ENCODE measurements at places on chromosomes 5 and 9.

DNA sequence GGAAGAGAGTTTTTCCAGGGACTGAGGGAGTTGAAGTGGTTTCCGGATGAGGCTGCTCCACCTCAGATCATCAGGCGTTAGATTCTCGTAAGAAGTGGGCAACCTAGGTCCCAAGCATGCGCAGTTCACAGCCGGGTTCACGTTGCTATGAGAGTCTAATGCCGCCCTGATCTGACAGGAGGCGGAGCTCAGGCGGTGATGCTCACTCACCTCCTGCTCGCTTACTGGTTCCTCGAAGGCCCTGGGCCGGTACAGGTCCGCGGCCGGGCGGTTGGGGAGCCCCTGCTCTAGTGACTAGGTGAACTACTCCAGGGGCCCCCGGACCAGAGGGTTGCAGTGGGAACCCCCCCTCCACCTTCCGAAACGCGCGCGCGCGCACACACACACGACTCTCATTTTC lies 997 bp upstream of the RNF130 start:
- DNase-seq = no peak

DNA sequence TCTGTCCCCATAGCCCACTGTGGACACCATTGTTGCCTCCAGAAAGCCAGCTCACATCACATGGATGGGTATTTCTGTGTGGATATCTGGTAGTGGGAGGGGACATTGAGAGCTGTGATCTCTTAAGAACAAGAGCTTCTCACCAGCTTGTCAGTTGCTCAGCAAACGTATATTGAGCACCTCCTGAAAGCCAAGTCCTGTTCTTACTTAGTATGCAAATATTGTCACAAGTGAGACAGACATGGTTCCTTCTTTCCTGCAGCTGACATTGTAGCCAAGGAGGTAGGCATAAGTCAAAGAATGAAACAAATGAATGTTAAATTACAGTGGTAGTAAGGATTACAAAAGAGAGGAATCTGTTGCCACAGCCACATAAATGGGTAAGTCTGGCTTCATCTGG lies 3.8 kb downstream of the TCOF1 start:
- DNase-seq = no peak

GRCh38 chr9:81685763-81686613 lies 3.4 kb downstream of the TLE1 start:
- DNase-seq = no peak

- DNase-seq = no peak
Measured at GRCh38 chr9:136544548-136544963, 1.3 kb downstream of the NOTCH1 start.

DNA sequence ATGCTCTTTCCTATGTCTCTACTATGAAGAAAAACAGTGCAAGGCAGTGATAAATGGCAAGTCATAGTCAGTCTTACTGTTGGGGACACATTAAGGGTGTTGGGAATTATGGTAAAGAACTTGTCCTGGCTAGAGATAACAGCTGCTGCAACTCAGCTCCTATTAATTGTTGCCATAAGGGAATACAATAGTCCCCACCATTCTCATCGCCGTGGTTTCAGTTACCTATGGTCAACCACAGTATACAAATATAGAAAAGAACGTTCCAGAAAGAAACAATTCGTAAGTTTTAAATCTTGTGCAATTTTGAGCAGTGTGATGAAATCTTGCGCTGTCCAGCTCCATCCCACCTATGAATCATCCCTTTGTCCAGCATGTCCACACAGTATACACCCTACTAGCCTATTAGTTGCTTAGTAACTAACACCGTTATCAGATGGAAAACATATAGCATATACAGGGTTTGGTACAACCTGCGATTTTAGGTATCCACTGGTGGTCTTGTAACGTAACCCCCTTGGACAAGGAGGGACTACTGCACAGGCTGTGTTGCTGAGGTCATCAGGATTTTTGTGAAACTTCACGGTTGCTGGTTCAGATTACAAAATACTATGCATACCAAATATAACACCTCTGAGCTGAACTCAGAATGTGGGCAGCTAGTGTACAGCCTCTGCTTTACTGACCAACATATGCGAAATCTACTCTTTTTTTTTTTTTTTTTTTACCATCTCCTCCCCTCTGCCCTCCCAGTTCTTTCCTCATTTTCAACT lies 53.5 kb downstream of the ZFR start:
- DNase-seq = no peak

GRCh38 chr5:115602591-115603125 lies 379 bp upstream of the TICAM2 start:
- no peak for DNase-seq

DNA sequence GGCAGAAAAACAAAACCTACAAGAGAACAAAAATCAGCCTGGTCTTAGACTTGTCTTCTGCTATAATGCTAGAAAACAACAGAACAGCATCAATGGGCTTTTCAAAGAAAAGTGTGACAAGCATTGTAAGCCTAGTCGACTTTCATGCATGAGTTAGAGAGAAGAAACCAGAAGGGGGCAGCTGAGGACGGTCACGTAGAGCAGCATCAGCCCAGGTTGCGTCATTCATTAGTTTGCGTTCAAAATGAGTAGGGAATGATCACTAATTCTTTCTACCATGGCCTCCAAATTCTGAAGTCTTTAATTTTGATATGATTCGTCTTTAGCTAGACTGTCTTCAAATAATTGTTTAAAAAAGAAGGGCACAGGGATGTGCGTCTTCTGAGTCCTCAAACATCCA lies 4.7 kb upstream of the ISCA1 start:
- no peak for DNase-seq

DNA sequence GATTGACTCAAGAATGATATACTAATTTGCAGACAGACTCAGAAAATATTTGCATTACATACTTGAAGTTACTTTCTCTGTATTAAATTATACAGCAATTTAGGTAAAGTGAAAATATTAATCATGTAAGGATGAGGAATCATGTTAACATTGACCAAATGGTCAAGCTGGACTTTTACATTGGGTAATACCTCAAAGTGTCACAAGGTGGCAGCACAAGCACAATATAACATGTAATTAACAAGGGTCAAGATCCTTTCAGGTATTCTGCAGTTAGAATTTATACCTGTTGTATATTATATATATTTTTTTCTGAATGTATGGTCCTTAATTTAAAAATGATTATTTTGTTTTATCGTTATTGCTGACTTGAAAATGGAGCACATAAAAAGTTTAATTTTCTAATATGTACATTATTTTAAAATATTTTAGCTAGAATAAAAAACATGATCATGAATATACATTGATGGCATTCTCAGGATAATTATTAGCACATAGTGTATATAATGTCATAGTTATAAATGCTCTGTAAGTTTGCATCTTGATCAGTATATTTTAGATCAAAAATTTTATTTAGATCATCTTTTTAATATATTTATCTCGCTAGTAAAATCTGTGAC lies 8.6 kb downstream of the HAPLN1 start:
- no peak for DNase-seq

- no peak for DNase-seq
Measured at GRCh38 chr9:37559125-37559524, 17.1 kb downstream of the FBXO10 start.

DNA sequence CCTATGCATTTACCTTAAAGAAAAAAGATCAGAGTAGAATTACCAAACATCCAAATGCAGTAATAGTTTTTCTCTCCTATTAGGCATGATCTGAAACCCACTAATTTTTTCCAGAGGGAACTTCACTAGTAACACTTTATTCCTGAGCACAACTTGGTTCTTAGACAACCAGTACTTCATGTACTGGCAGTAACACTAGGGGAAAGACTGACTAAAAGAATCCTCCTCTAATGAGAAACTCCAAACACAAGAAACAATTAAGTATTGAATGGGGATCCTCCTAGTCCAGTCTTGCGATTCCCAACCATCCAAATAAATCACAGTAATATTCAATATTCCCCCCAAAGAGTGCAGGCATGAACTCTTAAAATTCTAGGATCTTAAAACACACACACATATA lies 48.9 kb downstream of the ZNF608 start:
- DNase-seq = no peak

DNA sequence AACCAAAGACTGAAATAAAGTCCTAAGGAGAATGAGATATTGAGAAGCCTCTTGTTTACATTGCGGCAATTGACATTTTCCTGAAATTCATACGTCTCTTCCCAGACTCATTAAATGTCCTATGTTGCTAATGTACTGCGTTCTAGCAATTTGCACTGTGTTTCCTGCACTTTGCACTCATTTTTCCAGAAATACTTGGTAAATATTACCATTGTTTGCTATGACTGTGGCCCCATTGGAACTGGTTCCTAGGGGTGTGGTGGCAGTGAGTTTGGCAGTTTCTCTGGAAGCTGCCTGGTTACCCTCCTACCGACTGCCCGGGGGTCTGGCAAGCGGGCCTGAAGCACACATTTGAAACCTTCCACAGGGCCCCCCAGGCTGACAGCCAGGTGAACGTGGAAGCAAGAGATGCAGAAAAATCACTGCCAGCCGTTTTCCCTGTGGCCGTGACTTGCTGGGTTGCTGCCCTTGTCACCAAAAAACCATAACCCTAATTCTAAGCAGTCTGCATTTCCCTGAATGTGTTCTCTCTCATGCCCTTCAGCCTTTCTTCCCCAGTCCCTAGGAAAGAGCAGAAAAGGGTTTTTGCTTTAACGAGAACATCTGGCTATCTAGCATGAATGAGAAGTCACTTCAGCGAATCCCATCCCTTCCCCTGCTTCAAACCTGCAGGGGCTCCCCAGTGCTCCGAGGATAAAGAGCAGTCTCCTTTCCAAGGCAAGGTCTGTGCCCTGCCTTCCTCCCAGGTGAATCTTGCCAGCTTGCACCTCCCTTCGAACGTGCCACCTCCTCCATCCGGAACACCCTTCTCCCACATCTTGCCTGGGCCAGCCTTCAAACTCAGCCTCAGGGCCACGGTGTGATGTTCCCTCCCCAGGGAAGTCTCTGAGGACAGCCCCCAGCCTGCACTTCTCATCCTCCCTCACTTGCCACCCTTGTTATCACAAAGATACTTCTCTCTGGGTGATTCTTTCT lies 84.2 kb downstream of the AK8 start:
- DNase-seq = no peak

DNA sequence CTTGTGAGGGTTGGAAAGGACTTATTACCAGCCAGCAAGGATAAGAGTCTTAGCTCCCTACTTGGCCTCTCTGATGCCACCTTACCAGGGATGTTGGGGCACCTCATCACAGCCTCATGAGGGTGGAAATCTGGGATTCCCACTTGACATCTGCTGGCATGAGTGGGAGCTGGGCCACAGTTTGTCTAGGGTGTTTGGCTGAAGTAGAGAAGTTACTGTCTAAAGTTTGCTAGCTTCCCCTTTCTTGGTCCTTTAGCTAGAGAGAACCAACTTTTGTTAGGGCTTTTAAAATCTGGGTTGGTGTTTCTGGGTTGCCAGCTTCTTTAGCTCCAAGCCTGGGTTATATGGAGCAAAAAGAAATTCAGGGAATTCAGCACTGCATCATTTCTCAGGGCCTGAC lies 57.5 kb upstream of the GNA14 start:
- DNase-seq = no peak

DNA sequence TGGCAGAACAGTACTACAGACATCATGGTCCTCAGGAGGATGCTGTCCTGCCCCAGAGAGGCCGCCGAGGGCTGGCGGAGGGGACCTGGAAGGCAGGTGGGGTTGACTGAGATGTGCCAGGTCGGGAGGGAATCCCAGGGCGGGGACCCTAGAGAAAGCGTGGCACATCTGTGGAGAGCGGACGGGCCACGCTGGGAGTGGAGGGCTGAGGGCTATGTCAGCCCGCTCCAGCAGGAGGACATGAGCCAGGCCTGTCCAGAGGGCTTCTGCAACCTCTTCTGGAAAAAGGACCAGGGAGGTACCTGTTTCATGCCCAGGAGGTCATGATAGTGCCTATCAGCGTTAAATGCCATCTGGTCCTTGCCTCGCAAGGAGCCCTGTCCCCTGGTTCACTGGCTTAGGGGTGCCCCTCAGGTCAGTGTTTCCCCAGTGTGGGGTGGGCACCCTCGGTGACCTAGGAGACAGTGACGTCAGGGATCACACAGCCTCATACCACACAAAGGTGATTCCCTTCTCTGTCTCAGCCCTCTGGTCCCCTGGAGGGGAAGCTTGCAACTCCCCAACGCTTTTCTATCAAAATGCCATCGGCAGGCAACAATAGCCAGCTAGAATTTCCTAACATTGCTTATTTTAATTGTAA lies 103.6 kb upstream of the IER5L start:
- no peak for DNase-seq

DNA sequence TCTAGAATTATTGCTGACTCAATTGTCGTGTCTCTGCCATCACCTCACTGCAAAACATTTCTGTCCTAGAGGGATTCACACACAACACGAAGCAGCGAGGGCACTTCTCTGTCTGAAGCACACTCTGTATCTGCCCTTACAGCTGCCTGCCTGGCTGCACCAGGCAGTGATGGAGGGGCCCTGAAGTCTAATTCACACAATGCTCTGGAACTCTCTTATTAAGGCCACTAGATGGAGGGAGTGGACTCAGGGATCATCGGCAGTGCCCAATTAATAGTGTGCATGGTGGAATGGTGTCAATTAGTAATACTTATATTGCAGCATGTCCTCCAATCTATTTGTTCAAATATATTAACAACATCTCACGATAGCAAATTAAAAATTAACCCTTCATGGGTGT lies 157.5 kb upstream of the MAP1B start:
- no peak for DNase-seq

DNA sequence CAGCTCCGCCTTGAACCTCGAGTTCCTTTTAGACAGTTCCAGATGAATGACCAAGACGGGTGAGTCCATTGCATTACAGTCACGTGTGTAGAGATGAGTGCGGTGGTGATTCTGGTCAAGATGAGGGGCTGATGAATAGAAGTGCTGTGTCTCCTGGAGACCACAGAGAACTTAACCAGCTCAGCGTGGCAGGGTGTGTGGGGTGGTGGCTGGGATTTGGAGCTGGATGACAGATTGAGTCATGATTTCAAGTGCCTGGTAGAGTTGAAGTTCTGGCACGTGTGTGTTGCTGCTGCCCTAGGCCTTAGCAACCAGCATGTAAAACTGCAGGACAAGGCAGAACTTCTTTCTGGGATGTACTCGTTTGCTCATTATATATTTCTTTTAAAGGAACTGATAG lies 53.3 kb downstream of the PRRC2B start:
- DNase-seq = no peak

- DNase-seq = no peak
Measured at GRCh38 chr5:138105709-138106108, 21.9 kb downstream of the WNT8A start.

- DNase-seq = peak; percentile 61
Measured at GRCh38 chr5:120388016-120388781, 75.9 kb upstream of the PRR16 start.

- DNase-seq = peak; percentile 49
Measured at GRCh38 chr5:53109443-53110127, at the start of gene MOCS2. MOCS2 (minus strand) TSS chr5:53109757; CDS start chr5:53107174, 2,583 bp downstream.

- DNase-seq = no peak
Measured at GRCh38 chr5:14400611-14401010, 181.0 kb upstream of the OTULINL start.

GRCh38 chr9:79663878-79664277 lies 92.1 kb downstream of the TLE4 start:
- no peak for DNase-seq

- no peak for DNase-seq
Measured at GRCh38 chr5:161189452-161189851, 337.4 kb upstream of the ATP10B start.
